NCI-H1436 (cell line): ENCODE measurements at places on chromosomes 16 and 17.

DNA sequence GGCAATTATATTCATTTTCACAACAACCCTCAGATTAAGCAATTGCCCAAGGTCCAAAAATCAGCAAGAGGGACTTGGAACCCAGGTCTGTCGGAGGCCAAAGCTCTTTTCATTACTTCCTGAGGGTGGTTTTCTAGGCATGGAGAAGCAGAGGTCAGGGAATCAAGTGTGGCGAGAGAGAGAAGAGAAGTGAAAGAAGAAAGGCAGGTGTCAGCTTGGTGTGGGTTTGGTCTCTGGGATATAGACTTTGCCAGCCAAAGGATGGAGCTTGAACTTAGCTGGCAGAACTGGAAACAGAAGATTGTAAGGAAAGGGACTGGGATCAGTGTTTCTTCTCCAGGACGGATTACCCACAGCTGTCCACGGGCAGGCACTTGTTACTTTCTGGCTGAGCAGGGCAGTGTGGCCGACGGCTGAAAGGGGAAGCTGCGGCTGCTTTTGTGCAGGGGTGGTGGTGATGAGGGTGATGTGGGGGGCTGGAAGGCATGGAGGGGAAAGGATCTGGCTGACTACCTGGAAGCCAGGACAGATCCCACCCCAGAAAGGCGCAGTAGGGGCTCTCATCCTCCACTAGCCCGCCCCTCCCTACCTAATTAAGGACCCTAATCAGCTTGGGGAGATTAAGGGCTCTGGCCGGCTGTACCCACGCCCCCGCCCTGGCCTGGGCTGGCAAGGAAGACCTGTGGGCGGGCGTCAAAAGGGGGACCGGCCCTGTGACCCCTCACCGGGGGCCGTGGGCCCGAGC is at the start of gene GUCY2D:
Gene GUCY2D, plus strand, starts transcription at position 640 of the 745 bp plus-strand sequence. CDS start 433 bp downstream, outside the sequence.
- DNase-seq, result no peak

DNA sequence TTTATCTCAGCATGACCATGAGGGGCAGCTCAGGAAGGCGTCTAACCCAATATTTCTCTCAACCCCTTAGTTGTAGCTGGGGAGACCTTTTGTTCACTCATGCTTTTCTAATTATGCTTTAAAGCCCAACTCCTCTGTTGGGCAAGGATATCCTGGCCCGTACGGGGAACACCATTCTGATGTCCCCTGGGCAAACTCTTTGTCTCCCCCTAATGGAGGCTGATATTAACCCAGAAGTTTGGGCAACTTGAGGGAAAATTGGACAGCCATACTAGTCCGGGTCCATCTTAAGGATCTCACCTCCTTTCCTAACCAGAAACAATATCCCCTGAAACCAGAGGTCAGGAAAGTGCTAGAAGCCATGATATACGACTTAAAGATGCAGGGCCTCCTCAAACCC is 143.7 kb upstream of the COX10 start:
- no peak for DNase-seq

DNA sequence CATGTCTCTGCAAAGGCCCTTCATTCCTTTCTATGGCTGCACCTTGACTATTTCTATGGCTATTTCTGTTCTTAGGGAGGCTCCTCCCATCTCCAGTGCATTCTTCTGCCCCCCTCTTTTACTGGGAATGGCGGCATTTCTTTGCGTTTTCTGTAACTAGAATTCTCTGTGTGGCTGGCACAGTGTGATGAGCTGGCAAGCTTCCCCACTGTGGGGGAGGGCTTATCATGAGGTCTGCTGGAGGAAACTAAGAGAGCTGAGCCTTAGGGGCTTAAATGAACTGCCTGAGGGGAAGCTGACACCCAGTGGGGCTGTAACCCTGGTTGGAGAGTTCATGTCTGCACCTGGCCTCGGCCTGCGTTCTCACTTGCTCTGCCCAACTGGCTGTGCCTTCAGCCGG is 1.5 kb upstream of the CARD14 start:
- DNase-seq, result no peak

DNA sequence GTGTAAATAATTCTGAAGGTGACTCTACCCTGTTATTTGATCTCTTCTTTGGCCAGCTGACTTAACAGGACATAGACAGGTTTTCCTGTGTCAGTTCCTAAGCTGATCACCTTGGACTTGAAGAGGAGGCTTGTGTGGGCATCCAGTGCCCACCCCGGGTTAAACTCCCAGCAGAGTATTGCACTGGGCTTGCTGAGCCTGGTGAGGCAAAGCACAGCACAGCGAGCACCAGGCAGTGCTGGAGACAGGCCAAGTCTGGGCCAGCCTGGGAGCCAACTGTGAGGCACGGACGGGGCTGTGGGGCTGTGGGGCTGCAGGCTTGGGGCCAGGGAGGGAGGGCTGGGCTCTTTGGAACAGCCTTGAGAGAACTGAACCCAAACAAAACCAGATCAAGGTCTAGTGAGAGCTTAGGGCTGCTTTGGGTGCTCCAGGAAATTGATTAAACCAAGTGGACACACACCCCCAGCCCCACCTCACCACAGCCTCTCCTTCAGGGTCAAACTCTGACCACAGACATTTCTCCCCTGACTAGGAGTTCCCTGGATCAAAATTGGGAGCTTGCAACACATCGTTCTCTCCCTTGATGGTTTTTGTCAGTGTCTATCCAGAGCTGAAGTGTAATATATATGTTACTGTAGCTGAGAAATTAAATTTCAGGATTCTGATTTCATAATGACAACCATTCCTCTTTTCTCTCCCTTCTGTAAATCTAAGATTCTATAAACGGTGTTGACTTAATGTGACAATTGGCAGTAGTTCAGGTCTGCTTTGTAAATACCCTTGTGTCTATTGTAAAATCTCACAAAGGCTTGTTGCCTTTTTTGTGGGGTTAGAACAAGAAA is 5.1 kb downstream of the STH start:
- no peak for DNase-seq

DNA sequence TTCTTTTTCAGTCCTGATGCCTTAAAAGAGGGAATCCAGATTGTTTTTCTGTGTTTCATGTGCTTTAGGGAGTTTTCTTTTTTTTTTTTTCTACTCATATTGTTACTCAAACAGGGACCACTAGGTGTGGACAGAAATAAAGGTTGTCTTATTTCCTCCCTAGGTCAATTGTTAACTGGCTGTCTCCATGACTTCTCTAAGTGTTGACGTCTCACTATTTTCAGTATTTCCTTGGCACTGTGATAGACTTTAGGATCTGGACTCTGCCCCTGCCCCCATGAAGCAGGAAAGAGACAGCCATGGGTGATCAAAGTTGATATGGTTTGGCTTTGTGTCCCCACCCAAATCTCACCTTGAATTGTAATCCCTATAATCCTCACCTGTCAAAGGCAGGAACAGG is 73.7 kb downstream of the AKAP1 start:
- no peak for DNase-seq

GRCh38 chr16:85677383-85677967 is 11.3 kb downstream of the GINS2 start:
- no peak for DNase-seq

GRCh38 chr16:4869147-4869805 is 22.0 kb downstream of the UBN1 start:
- DNase-seq, result no peak

DNA sequence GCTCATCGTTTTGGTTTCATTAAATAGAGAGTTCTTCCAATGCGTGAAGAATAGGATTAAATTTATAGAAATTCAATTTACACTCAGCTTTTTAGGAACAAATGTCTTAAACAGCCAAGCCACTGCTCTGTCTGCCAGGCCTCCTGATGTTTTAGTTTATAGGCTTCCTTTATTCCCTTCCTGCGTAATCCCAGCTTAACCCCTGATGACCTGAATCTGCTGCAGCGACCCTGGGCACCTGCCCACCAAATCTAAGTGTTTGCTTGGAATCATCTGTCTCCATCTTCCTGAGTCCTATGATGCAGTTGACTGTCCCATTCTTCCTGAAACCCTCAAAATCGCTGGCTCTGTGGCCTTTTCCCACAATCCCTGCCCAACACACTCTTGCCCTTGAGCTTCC is 179.9 kb downstream of the GSG1L start:
- no peak for DNase-seq

GRCh38 chr17:48498164-48498850 is 32.5 kb downstream of the HOXB1 start:
- DNase-seq, result peak; percentile 96

DNA sequence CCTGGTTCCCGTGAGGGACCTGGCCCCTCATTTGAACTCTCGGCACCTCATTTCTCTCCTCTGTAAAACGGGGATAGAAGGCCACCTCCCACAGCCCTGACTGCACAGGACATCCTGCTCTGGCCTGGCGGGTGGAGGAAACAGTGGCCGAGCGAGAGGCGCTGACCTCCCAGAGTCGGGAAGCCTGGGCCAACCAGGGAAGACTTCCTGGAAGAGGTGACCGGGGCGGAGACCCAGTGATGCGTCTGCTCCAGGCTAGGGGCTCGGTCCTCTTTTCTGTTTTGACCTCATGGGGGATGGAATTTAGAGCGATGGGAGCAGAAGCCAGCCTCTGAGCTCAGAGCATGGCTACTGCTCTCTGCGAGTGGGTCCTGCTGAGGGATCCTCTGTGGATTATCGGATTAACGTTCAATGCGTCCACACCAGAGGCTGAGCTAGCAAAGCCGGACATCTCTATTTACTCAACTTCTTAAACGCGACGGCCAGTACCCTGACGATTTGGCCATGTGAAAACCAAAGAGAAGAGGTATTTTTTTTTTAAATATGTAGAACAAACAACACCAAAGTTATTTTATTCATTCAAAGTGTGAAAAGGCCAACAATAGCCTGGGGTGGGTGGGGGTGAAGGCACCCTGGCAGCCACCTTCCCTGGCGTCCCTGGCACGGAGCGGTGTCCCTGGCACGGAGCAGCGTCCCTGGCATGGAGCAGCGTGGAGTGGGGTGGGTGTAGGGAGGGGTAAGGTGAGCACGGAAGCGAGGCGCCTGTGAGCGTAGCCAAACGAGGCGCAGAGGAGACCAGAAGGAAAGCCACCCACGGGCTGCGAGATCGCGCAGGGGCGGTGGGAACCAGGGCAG is 9.2 kb upstream of the MSLN start:
- no peak for DNase-seq

GRCh38 chr16:15900901-15901500 is 12.6 kb upstream of the CEP20 start:
- DNase-seq, result no peak

- peak; percentile 60 for DNase-seq
Observed at GRCh38 chr17:43540821-43541674, 5.1 kb downstream of the ETV4 start.

GRCh38 chr16:27843800-27844199 is 219.7 kb downstream of the GSG1L start:
- DNase-seq, result no peak

GRCh38 chr17:3012926-3013581 is 50.4 kb downstream of the OR1D5 start:
- peak; percentile 7 for DNase-seq

DNA sequence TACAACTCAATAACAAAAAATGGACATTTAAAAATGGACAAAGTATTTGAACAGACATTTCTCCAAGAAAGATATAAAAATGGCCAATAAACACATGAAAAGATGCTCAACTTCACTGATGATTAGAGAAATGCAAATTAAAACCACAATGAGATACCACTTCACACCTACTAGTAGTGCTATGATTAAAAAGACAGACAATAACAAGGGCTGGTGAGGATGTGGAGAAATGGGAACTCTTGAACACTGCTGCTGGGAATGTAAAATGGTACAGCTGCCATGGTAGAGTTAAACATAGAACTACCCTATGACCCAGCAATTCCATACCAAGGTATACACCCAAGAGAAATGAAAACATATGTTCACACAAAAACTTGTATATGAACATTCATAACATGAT is 24.9 kb downstream of the CFAP97D1 start:
- no peak for DNase-seq

DNA sequence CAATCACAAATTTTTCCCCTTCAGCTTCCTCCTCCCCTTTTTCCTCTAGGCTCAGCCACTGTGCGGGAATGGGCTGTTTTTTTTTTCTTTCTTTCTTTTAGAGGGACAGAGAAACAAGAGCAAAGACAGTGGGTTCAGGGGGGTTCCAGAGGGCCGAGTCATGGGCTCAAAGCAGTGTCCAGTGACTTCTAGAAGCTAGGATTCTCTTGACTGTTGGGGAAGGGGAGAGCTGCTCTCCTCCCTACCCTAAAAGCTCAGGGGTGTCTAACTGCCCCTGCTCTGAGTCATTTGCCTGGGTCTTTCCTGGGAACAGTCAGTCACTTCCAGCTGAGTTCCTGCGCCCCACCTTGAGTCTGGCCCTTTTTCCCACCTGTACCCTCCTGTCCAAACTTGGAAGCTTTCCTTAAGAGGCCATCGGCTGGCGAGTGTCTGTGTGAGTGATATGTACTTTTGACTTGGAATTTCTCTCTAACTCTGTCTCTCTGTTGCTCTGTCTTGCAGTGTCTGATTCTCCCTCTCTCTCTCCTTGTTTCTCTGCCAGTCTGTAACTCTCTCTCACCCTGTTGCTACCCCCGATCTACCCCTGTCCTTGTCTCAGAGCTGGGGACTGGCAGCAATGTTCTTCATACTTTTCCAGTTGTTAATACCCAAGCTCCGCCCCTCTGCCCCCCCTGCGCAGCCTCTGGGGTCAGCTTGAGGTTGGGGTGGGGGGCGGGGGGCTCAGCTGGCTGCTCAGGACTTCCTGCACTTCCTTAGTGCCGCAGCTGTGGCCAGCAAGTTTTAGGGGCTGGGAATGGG is 2.4 kb downstream of the THRA start:
- DNase-seq, result no peak

- DNase-seq, result no peak
Observed at GRCh38 chr17:74879308-74879707, 6.5 kb upstream of the FDXR start.

DNA sequence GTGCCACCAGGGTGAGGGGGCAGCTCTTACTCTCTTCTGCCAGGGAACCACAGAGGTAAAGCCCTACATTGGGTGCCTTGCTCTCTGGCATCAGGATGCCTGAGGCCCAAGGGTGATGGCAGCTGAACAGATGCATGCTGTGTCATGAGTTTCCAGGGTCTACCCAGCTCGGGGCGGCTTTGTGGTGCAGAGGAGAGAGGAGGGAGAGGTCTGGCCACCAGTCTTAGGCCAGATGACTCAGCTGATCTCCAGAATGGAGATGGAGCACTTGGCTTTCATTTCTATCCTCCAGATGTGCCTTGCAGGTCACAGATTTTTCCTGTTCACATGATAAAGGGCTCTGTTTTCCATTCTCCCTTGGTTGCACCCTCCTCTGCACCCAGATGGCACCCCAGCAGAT is 23.6 kb upstream of the USP22 start:
- DNase-seq, result no peak
